ENCODE measurements at places on chromosomes 3 and 15. TPM values are rescaled to one million over a fixed set of nuclear protein-coding genes. Genes with fewer than 3 reads are reported as not detected.

DNA sequence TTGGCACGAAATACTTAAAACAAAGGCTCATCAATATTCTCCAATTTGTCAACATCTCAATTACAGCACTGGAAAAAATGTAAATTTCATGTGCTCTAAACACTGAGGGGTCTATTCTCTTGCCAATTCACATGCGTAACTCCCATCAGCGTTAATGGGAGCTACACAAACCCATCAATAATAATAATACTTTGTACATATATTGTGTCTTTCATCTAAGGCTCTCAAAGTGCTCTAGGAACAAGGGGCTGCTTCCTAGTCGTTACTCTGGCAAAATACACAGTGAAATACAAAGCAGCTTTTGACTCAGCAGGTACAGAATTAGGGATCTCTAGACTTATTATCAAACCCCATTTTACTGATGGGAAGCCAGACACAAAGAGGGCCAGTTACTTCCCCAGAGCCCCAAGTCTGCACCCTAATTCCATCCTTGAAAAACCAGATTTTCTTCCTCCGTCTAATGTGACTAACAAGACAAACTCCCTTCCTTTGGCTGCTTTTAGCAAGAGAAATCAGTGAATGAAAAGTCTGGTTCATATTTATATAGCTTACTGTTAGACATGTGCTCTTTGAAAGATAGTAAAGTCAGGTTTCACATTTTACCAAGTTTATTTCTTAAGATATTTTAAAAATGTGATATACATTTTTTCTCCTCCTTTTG is 20.0 kb downstream of the MEIS2 start:
- H3K27ac ChIP-seq, result no peak overlapping the region
- H3K27me3 ChIP-seq, result no peaks in the 10 kb centered on the region
- no peak for DNase-seq

GRCh38 chr3:55584716-55585368 is 97.7 kb upstream of the WNT5A start:
- no peaks in the 10 kb centered on the region for H3K36me3 ChIP-seq
- no peak for DNase-seq
- no peaks in the 10 kb centered on the region for H3K4me1 ChIP-seq
- no peaks in the 10 kb centered on the region for H3K27me3 ChIP-seq

GRCh38 chr3:80094589-80094988 is 326.8 kb upstream of the ROBO1 start:
- H3K4me1 ChIP-seq, result no peaks in the 10 kb centered on the region
- no peak for DNase-seq
- no peaks in the 10 kb centered on the region for H3K36me3 ChIP-seq
- H3K27me3 ChIP-seq, result no peaks in the 10 kb centered on the region
- H3K4me3 ChIP-seq, result no peak overlapping the region

GRCh38 chr3:8730656-8731055 is 2.9 kb upstream of the CAV3 start:
- peaks cover 27% of the 10 kb centered on the region for H3K27me3 ChIP-seq
- H3K4me3 ChIP-seq, result no peak overlapping the region
- H3K27ac ChIP-seq, result no peak overlapping the region
- no peak for DNase-seq
- no peaks in the 10 kb centered on the region for H3K36me3 ChIP-seq
- no peaks in the 10 kb centered on the region for H3K4me1 ChIP-seq

DNA sequence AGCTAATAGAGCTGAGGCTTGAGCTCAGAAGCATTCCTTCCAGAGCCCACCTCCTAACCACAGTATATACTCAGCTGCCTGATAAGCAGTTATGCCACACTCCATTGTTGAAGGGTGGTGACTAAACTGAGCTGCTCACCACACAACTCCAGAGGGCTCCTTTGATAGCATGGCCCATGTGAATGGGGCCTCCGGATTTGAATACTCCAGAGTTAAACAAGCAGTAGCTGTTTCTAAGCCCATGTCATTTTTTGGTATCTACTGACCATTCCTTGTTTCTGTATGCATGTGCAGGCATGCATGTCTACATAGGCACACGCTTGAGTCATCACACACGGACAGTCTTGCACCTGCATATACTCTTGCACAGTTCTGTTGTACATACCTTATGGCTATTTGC is 28.9 kb downstream of the IGSF10 start:
- H3K4me3 ChIP-seq, result no peak overlapping the region
- no peak overlapping the region for H3K27ac ChIP-seq
- no peaks in the 10 kb centered on the region for H3K36me3 ChIP-seq
- H3K27me3 ChIP-seq, result no peaks in the 10 kb centered on the region

DNA sequence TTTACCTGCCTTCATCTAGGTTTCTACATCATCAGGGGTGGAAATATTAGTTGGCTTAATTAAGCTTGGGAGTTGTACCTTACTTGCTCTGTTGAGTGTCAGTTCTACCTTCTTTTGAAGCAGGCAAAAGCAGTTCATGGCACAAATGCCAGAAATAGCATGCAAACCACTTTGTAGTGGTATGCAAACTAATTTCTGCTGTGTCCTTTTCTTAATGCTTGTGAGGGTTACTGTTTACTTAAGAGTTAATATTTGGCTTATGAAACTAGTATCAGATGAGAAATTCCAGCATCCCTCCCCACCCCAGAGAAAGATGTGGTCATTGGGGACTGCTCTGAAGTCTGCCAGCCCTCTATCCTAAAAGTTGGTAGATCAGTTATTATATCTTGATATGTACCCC is 7.1 kb downstream of the ATP2C1 start:
- peak overlapping the region; percentile 18 for H3K4me3 ChIP-seq
- peaks cover 9% of the 10 kb centered on the region for H3K36me3 ChIP-seq
- peak; percentile 39 for DNase-seq
- H3K4me1 ChIP-seq, result peaks cover 81% of the 10 kb centered on the region
- H3K27me3 ChIP-seq, result no peaks in the 10 kb centered on the region

DNA sequence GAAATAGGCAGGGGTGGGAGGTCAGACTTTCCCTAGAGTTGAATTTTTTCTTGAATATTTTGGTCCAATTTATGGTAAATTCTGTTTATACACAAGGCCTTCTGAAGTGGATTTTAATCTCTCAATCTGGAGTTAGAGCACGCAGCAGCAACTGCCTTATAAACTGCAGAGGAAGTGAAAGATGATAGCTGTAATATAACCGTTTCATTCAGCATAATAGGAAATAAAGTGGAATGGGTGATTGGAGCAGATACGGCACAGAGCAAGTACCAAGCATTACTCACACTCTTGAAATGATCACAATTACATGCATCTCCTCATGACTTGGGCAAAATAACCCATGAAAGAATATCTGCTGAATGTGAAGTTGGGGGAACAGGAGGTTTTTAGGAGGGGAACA is 106.8 kb downstream of the ARRDC4 start:
- H3K36me3 ChIP-seq, result no peaks in the 10 kb centered on the region
- H3K27me3 ChIP-seq, result peaks cover 26% of the 10 kb centered on the region
- DNase-seq, result no peak

GRCh38 chr3:63768386-63768785 is 50.7 kb upstream of the C3orf49 start:
- no peak for DNase-seq
- no peak overlapping the region for H3K27ac ChIP-seq

DNA sequence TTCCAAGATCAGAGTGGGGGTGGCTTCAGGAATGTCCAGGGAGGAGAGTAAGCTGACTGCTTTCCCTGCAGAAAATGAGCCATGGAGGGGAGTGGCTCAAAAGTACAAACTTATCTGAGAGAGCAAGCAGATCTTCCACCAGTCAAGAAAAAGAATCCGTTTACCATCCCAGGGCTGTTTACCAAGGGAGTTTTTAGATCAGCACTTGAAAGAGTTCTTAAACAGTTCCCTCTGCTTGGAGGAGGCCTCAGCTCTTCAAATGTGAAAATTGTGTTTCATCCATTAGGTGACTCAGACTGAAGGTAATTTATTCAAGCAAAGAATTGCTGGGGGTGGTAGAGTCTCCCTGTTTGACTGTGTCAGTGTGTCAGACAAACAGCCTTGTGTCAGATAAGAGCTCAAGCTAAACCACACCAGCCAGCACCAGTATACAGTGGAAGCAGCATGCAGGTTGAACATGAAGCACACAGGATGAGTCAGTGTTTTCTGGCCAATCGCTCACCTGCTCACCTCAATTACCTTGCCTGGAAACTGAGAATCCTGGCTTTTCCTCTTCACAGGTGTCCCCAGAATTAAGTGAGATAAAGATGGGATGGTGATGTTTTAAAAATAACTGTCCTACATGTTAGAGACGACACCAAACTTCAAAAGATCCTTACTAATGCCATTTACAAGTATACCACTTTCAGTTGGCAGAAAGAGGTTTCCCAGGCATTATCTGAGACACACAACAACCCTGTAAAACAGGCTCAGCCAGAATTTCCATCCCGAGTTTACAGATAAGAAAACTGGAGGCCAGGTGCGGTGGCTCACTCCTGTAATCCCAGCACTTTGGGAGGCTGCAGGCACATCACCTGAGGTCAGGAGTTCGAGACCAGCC is 21.7 kb downstream of the SH3BP5 start:
- no peaks in the 10 kb centered on the region for H3K36me3 ChIP-seq
- H3K4me1 ChIP-seq, result peaks cover 15% of the 10 kb centered on the region
- H3K27me3 ChIP-seq, result no peaks in the 10 kb centered on the region

DNA sequence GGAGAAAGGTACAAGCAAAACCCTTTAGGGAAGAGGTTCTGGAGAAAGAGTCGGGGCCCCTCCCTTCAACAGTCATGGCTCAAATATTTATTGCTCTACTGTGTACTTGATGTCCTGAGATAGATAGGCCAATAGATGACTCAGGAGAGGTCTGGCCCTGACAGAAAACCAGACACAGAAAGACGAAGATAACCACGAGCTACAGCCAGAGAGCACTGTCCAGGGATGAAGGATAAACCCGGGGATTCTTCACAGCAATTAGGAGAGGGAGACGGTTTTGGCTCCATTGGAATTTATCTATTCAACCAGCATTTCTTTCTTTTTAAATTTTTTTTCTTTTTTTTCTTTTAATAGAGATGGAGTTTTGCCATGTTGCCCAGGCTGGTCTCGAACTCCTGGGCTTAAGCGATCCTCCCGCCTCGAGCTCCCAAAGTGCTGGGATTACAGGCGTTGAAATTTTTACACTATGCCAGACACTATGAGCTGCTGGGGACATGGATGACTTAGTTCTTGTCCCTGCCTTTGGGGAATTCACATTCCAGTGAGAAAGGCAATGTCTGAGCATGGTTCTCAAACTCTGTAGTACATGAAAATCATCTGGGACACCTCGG is 4.6 kb upstream of the CIDEC start:
- no peaks in the 10 kb centered on the region for H3K27me3 ChIP-seq
- H3K36me3 ChIP-seq, result peaks cover 5% of the 10 kb centered on the region
- peak; percentile 36 for DNase-seq
- H3K27ac ChIP-seq, result peak overlapping the region; percentile 66
- no peak overlapping the region for H3K4me3 ChIP-seq
- H3K4me1 ChIP-seq, result peaks cover 23% of the 10 kb centered on the region

GRCh38 chr3:13161771-13162535 is 88.7 kb upstream of the IQSEC1 start:
- no peaks in the 10 kb centered on the region for H3K36me3 ChIP-seq
- H3K4me3 ChIP-seq, result no peak overlapping the region
- peaks cover 96% of the 10 kb centered on the region for H3K27me3 ChIP-seq
- no peak for DNase-seq
- H3K27ac ChIP-seq, result no peak overlapping the region
- H3K4me1 ChIP-seq, result no peaks in the 10 kb centered on the region

- no peaks in the 10 kb centered on the region for H3K4me1 ChIP-seq
- peak; percentile 78 for DNase-seq
- peaks cover 12% of the 10 kb centered on the region for H3K36me3 ChIP-seq
- H3K27ac ChIP-seq, result no peak within 1 kb of the TSS
Measured at GRCh38 chr3:13879946-13880810, at the start of gene WNT7A. TSS of gene WNT7A (minus strand) at chr3:13880071. CDS start at chr3:13879816, 255 bp downstream.

DNA sequence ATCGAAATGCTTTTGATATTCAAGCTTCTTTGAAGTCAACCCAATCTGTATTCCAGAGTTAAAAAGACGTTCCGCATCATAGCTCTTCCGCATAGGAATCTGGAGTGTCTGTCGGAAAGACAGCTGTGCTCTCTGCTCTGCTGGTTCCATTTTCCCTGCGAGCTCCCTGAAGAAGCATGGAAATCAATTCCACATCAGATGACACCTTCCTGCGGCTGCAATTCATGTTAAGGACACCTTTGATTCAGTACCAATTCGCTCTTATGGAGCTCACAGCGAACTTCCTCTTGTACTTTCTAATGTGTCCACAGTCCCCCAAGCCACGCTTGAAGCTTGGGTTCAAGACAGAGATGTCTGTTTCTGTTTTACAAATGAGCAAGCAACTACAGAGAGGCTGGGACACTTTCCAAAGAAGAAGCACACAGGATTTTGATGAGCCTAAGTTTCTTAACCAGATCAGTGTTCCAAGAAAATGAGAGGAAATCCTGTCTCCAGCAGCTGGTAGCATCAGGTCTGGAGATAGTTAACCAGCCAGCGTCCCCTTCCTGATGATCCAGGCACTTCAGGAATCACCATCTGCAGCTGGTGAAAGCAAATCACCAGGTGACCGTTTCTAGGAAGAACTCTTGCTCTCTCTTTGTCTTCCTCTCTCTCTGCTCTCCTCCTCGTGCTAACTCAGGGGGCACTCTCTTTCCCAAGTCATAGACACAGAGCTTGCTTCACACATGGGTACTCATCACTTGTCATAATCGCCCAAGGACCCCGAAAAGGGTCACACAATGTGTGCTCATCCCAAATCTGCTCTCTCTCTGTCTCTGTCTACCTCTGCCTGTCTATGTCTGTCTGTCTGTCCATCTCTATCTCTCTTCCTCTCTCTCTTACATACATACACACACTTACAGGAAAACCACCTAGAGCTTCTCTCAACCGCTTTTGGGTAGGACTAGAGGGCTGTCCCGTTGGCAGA is 281.8 kb downstream of the FAM43A start:
- no peaks in the 10 kb centered on the region for H3K36me3 ChIP-seq
- H3K4me3 ChIP-seq, result no peak overlapping the region
- no peak for DNase-seq
- peaks cover 65% of the 10 kb centered on the region for H3K27me3 ChIP-seq

GRCh38 chr3:122350814-122351418 is 25.9 kb downstream of the CSTA start:
- no peaks in the 10 kb centered on the region for H3K27me3 ChIP-seq
- no peaks in the 10 kb centered on the region for H3K4me1 ChIP-seq
- H3K4me3 ChIP-seq, result no peak overlapping the region
- DNase-seq, result no peak
- peaks cover 7% of the 10 kb centered on the region for H3K36me3 ChIP-seq

GRCh38 chr3:71560665-71561064 is 22.9 kb downstream of the FOXP1 start:
- DNase-seq, result no peak
- no peak overlapping the region for H3K27ac ChIP-seq
- peaks cover 30% of the 10 kb centered on the region for H3K4me1 ChIP-seq
- no peaks in the 10 kb centered on the region for H3K27me3 ChIP-seq
- peaks cover 10% of the 10 kb centered on the region for H3K36me3 ChIP-seq

- DNase-seq, result no peak
- H3K27me3 ChIP-seq, result no peaks in the 10 kb centered on the region
- H3K27ac ChIP-seq, result no peak overlapping the region
- no peaks in the 10 kb centered on the region for H3K36me3 ChIP-seq
- H3K4me3 ChIP-seq, result no peak overlapping the region
- H3K4me1 ChIP-seq, result no peaks in the 10 kb centered on the region
Measured at GRCh38 chr3:24339266-24339825, 155.3 kb downstream of the THRB start.

The TRIM71 gene
- not detected for total RNA-seq

The PLCH1 gene
- total RNA-seq, result 11.6 TPM

The RGMA gene
- total RNA-seq, result 0.78 TPM

The SLC7A14 gene
- total RNA-seq, result not detected

The CXCR6 gene
- total RNA-seq, result not detected

The NOX5 gene
- total RNA-seq, result 0.20 TPM

The CEMIP gene
- 4.1 TPM for total RNA-seq

The KBTBD13 gene
- not detected for total RNA-seq

The TIMP4 gene
- 0.28 TPM for total RNA-seq

The PRR20G gene
- not detected for total RNA-seq

The CLSTN2 gene
- total RNA-seq, result 0.07 TPM

The HSPBAP1 gene
- 8.9 TPM for total RNA-seq
